ENCODE measurements at places on chromosomes 3 and 15.
A peak's percentile ranks its signal among the peaks of the same experiment; 100 is the strongest.

GRCh38 chr3:55487381-55488241 is 505 bp upstream of the WNT5A start:
- DNase-seq, result peak; percentile 12

DNA sequence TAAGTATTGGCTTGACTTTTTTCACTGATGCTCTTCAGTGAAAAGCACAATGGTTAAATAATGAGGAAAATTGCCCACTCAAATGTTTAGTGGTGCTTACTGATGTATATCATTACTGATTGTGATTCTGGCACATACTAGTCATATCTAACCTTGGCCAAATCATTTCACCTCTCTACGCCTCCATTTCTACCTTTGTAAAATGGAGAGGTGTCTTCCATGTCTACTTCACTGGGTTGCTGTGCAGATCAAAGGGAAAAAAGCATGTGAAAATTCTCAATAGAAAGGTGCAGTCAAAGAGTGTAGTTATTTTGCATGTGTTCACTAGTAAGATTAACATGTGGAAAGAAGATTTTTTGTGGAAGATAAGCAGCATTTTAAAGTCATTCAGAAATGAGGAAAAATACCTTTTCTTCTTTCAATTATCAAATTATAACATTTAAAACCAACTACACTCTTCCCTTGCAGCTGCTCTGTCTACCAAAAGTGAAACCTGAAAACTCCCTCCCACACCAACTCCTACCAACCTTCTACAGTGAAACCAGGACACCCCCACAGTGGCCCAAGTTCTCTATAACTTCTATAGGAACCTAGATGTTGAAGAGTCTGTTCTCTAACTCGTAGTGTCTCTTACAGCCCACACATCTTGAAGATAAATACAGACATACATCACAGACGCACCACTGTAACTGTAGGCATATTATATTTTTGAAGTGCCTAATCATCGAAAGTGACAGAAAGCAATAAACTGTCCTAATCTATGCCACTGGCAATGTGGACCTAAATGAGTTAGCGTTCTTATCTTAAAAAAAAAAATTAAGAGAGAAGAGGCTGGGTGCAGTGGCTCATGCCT is 1.4 kb downstream of the CD200R1 start:
- no peak for DNase-seq

GRCh38 chr15:51191766-51192165 is 97.1 kb upstream of the TNFAIP8L3 start:
- no peak for DNase-seq

DNA sequence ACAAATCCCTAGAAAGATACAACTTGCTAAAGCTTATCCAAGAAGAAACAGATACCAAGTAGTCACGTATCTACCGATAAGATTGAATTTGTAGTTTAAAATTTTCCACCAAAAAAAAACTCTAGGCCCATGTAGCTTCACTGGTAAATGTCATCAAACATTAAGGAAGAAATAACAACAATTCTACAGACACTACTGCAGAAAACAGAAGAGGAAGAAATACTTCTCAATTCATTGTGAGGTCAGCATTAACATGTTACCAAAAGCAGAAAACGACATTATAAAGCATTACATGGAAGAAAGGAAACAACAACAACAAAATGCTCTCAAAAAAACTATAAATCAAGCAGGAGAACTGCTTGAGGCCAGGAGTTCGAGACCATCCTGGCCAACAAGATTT is 27.5 kb upstream of the TM4SF19 start:
- no peak for DNase-seq

DNA sequence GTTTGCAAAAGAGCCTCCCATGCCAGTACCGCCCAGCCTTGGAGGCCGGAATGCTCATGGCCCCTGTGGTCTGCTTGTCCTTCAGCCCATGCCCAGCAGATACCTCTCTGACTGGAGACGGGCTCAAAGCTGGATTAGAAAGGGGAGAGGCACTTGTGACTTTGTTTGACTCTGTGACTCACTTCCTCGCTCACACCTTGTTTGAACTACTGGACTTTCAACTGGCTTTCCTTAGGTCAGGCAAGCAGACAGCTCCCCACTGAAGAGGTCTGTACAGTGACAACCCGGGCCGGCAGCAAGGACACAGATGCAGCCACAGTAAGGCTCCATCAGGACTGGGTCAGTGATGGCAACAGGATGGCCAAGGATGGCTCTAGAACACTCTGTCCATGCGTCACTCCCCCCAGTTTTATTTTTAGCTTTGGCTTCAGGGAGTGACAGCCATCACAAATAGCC is 98.6 kb upstream of the ABHD17C start:
- DNase-seq, result no peak

DNA sequence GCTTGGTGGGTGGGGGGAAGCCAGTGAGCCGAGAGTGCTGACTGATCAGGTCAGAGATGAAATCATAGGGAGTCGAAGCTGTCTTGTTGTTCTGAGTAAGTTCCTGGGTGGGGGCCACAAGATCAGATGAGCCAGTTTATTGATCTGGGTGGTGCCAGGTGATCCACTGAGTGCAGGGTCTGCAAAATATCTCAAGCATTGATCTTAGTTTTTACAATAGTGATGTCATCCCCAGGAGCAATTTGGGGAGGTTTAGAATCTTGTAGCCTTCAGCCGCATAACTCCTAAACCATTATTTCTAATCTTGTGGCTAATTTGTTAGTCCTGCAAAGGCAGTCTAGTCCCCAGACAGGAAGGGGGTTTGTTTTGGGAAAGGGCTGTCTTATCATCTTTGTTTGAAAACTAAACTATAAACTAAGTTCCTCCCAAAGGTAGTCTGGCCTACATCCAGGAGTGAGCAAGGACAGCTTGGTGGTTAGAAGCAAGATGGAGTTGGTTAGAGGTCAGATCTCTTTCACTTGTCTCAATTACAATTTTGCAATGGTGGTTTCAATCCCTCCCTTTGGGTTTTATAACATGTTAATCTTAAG is 18.7 kb upstream of the MTMR14 start:
- no peak for DNase-seq

GRCh38 chr3:142429582-142429981 is 18.3 kb downstream of the XRN1 start:
- no peak for DNase-seq

GRCh38 chr3:46619845-46620778 is 7.8 kb downstream of the FAM240A start:
- no peak for DNase-seq

DNA sequence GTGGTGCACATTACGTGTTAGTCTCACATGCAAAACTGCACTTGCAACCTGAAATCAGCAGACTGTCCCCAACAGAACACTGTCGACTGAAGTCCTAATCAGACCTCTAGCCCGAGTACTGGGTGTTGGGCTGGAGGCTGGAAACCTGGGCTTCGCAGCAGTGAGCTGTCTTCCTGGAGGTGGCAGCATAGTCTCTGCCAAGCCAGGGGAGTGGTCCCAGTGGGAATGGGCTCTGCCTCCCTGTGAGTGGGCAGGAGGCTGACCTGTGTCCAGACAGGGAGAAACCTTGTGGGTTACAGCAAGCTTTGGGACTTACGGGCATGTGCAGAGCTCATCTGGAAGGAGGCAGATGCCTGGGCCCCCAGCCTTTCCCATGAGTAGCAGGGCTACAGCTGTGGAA is 38.2 kb upstream of the MYZAP start:
- DNase-seq, result no peak

GRCh38 chr3:184505076-184505878 is 56.3 kb upstream of the EPHB3 start:
- DNase-seq, result no peak

DNA sequence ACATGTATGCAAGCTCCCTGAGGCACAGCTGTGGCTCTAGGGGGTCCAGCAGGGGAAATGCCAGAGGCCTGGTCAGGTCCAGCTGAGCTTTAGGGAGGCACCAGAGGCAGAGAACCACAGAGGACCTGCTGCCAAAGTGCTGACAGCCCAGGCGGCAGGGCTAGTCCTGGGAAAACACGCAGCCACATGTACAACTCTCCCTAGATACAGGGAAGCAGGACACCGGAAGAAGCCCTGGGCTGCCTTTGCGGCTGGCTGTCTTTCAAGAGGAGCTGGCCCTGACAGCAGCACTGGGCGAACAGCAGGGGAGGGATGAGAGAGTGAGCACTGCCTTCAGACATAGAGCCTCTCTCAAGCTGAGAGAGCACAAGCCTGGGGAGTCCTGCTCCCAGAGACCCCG is 40.7 kb downstream of the RFT1 start:
- no peak for DNase-seq

- no peak for DNase-seq
Measured at GRCh38 chr3:52777959-52778805, 783 bp downstream of the ITIH1 start.

DNA sequence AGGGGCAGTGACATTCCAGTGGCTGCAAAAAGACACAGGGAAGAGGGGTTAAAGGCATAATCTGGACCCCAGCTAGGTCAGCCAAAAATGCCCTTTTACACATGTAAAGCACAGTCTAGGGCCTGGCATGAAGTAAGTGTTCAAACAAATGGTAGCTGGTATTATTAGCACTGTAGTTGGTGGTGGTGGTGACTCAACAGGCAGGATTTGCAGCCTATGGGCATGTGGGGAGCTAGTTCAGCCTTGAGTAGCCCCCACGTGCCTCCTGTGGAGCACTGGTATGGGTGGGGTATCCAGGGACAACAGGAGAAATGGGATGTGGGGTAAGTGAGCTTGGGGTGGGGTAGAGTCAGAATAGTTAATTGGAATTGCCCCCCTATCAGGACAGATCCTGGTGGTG is 27.6 kb downstream of the DNASE1L3 start:
- no peak for DNase-seq

DNA sequence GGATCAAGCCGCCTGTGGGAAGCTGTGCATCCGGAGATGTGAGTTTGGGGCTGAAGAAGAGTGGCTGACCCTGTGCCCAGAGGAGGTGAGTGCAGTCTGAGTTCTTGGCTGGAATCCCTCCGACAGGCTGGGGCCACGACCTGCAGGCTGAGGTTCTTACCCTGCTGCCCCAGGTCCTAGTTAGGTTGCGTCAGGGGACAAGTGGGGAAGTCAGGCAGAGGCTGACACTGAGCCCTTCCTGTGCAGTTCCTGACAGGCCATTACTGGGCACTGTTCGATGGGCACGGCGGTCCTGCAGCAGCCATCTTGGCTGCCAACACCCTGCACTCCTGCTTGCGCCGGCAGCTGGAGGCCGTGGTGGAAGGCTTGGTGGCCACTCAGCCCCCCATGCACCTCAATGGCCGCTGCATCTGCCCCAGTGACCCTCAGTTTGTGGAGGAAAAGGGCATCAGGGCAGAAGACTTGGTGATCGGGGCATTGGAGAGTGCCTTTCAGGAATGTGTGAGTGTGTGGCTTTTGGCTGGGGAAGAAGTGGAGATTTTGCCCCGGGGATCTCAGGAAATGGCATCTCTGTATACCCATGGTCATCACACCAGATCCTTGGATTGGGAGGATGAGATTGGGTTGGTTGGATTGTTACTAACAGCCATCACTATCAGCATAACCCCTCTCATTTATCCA is 1.3 kb downstream of the PPM1M start:
- DNase-seq, result no peak

DNA sequence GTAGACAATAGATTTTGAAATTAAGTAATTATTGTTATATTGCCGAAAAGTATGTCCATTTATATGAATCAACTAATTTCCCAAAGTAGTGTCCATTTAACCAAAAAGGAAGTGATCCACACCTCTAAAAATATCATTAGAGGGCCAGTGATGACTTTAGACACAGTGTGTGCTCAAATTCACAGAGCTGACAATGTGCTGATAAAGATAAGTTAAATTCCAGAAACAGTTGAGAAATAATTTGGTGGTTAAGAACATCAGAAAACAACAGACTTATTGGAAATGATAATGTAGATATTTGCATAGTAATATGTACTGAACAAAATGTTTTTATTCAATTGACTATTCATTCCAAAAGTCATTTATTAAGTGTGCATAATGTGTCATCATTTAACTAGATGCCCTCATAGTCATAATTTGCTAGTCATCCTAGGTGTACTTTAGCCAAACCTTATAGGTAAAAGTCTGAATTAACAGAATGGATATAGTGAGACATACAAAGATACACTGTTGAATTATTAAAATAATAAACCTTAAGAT is 230.2 kb upstream of the ADAMTS9 start:
- no peak for DNase-seq

DNA sequence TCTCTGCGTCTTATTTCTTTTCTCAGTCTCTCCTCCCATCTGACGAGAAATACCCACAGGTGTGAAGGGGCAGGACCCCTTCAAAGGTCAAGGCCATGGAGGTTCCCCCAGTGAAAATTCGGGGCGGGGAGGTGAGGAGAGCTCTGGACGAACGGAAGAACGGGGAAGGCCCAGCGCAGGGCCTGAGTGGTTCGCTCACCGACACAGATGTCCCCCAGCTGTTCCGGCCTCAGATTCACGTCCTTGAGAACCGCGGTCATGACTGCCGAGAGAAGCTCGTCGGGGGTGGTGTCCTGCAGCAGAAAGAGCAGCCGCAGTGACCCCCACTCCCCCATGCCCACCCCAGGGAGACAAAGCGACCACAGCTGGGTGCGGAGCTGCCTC is 542 bp downstream of the ACAA1 start:
- no peak for DNase-seq

DNA sequence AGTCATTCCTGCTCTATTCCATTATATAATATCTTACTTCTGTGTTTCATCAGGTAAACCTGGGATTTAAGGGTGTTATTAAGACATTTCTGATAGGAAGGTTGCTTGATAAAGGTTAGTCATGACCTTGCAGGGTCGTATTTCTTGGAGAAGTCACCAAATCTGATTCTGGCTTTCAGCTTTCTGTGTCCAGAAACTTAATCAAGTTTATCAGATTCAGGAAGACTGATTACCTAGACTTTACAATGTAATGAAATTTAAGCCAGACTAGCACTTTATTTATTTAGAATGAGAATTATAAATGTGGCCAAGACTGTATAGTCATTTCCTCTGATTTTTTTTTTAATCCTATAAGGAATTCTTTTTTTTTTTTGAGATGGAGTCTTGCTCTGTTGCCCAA is 81.9 kb downstream of the NEO1 start:
- no peak for DNase-seq

GRCh38 chr15:39589193-39589814 is 8.4 kb downstream of the THBS1 start:
- no peak for DNase-seq

DNA sequence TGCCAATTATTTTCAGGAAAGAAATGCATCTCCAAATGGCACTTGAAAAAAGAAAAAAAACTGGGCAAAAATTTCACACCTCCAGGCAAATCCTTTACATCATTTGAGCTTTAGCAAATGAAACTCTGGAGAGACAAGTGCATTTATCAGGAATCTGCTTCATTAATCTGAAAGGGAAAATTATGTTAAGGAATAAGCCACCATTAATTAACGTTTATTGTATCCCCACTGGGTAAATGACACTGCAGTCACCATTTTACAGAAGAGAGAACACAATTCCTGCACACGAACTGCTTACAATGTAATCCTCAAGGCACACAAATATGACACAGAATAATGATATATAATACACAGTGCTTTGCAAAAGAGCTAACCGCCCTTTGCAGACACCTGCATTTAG is 217.3 kb downstream of the OSBPL10 start:
- no peak for DNase-seq

GRCh38 chr15:36753173-36753572 is 173.7 kb downstream of the CDIN1 start:
- DNase-seq, result no peak
